Glutamatergic neuron (in vitro differentiated cells): ENCODE measurements at places on chromosomes 7 and 10. TPM values are rescaled to one million over a fixed set of nuclear protein-coding genes. Genes with fewer than 3 reads are reported as not detected.

ATRNL1 gene
- 35.9 TPM for total RNA-seq

GRCh38 chr7:18350678-18351077 lies 144.9 kb upstream of the HDAC9 start:
- no peak for DNase-seq
- peaks cover 4% of the 10 kb centered on the region for H3K4me1 ChIP-seq
- no peaks in the 10 kb centered on the region for H3K27me3 ChIP-seq
- H3K4me3 ChIP-seq: no peak overlapping the region

DNA sequence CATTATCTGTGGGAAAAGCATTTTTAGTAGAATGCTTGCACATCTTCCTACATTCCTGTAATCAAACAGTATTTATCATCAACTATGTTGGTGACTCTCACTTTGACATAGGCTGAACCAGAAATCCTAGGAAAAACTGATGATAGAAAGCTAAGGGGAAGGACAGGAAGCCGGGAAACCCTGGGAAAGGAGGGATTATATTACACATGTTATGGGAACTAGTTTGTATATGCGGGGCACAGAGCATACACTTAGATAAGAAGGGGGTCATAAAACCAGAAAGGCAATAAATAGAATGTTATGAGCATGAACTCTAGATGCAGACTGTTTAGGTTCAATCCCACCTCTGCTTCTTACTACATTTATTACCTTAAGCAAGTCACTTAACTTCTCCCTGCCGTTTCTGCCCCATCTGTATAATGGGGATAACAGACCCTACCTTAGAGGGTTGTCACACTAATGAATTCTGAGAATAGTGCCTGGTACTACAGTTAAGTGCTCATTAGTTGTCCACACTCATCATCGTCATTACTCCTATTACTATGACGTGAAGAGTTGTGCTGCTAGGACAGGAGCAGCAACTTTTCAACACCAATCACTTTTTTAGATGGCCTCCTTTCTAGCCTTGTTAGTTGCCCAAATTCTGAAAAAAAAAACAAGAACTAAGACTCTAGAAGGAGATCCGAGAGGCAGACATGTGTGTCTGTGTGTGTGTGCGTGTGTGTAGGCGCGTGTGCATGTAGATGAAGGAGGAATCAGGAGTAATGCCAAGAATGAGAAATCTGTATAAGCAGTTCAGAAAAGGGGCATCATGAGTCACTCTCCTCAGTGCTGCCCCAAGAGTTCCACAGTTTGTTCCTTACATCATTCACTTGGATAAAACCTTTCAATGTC lies 52.2 kb downstream of the KMT2C start:
- H3K4me1 ChIP-seq: peaks cover 6% of the 10 kb centered on the region
- no peak overlapping the region for H3K27ac ChIP-seq
- no peaks in the 10 kb centered on the region for H3K36me3 ChIP-seq
- no peak for DNase-seq
- no peak overlapping the region for H3K4me3 ChIP-seq

- no peaks in the 10 kb centered on the region for H3K4me1 ChIP-seq
- no peak for DNase-seq
- no peaks in the 10 kb centered on the region for H3K36me3 ChIP-seq
Measured at GRCh38 chr10:130171196-130171595, 35.0 kb downstream of the GLRX3 start.

- peaks cover 1% of the 10 kb centered on the region for H3K4me1 ChIP-seq
- peaks cover 11% of the 10 kb centered on the region for H3K27me3 ChIP-seq
- peaks cover 9% of the 10 kb centered on the region for H3K36me3 ChIP-seq
- DNase-seq: no peak
Measured at GRCh38 chr10:985361-985760, 2.9 kb upstream of the GTPBP4 start.

GRCh38 chr10:77420947-77421523 lies 216.6 kb downstream of the KCNMA1 start:
- H3K4me1 ChIP-seq: no peaks in the 10 kb centered on the region
- no peak for DNase-seq
- H3K36me3 ChIP-seq: peaks cover 3% of the 10 kb centered on the region
- no peak overlapping the region for H3K4me3 ChIP-seq
- no peak overlapping the region for H3K27ac ChIP-seq

GRCh38 chr7:102926783-102927140 lies 14.0 kb downstream of the LRRC17 start:
- no peaks in the 10 kb centered on the region for H3K4me1 ChIP-seq
- no peaks in the 10 kb centered on the region for H3K36me3 ChIP-seq
- DNase-seq: no peak
- no peak overlapping the region for H3K4me3 ChIP-seq
- H3K27me3 ChIP-seq: peaks cover 2% of the 10 kb centered on the region

- peaks cover 11% of the 10 kb centered on the region for H3K4me1 ChIP-seq
- no peak overlapping the region for H3K4me3 ChIP-seq
- H3K36me3 ChIP-seq: no peaks in the 10 kb centered on the region
- no peak overlapping the region for H3K27ac ChIP-seq
- DNase-seq: no peak
Measured at GRCh38 chr7:11175371-11175770, 201.7 kb downstream of the PHF14 start.

TUBB8 gene
- total RNA-seq: 1.1 TPM

DNA sequence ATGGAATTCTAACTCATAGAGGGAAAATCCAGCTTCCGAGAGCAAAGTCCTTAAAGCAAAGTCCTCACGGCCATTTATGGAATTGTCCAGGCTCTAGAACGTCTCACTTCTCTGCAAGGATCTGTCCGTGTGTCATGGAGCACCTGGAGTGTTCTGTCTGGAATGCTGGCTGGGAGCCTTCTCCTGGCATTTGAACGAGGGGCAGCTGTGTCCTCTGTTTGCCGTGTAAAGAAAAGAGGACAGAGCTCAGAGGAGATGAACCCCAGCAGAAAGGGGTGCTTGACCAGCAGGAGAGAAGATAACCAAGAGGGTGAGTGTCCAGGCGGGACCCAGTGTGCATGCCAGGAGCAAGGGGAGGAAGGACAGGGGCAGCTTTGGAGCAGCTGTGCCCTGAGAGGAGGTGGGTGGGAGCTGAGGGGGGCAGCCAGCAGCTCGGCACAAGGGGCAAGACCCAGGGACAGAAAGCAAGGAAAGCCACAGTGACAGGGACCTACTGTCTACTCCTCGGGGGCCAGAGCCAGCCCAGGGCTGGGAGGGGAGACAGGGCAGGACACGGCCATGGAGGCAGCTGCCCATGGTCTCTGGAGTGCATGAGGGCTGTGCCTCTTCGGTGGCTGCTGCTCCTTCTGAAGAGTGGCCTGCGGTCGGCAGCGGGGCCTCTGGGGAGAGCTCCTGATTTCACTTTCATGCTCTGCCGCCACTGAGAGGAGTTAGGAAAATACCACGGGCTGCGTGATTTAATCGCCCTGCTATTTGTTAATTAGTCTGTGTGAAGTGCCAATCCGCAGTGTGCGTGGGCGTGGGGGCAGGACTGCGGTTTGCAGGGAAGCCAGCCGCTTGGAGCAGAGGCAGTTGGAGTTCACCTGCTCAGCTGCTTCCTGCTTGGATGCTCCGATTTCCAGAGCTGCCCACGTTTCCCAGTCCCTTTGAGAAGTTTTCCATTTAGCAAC lies 149.3 kb upstream of the SHH start:
- H3K4me1 ChIP-seq: no peaks in the 10 kb centered on the region
- no peak overlapping the region for H3K4me3 ChIP-seq
- H3K27ac ChIP-seq: peak overlapping the region; percentile 33
- DNase-seq: peak; percentile 40
- peaks cover under 1% of the 10 kb centered on the region for H3K36me3 ChIP-seq
- H3K27me3 ChIP-seq: no peaks in the 10 kb centered on the region

DNA sequence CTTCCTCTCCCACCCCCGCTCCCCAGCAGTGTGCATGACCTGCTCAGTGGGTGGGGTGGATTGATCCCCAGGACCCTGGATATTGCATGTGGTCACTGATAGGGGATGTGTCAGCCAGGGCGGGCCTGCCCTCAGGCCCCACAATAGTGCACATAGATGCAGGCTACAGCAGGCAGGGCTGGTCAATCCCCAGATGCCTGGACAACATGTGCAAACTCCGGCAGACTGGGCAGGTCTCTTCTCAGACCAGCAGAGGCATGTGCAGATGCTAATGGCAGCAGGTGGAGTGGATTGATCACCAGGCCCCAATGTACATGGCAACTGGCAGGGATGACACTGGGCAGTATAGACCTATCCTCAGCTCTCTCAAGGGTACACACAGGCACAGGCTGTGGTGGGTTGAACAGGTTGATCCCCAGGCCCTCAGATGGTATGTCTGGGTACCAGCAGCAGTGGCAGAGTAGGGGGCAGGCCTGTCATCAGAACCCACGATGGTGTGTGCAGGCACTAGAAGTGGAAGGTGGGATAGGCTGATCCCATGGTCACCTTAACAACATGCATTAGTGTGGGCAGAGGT lies 98.6 kb downstream of the LANCL2 start:
- no peak for DNase-seq
- H3K27me3 ChIP-seq: peaks cover 2% of the 10 kb centered on the region
- no peaks in the 10 kb centered on the region for H3K4me1 ChIP-seq
- no peak overlapping the region for H3K27ac ChIP-seq
- H3K4me3 ChIP-seq: no peak overlapping the region

MRC1 gene
- total RNA-seq: 7.9 TPM

DNA sequence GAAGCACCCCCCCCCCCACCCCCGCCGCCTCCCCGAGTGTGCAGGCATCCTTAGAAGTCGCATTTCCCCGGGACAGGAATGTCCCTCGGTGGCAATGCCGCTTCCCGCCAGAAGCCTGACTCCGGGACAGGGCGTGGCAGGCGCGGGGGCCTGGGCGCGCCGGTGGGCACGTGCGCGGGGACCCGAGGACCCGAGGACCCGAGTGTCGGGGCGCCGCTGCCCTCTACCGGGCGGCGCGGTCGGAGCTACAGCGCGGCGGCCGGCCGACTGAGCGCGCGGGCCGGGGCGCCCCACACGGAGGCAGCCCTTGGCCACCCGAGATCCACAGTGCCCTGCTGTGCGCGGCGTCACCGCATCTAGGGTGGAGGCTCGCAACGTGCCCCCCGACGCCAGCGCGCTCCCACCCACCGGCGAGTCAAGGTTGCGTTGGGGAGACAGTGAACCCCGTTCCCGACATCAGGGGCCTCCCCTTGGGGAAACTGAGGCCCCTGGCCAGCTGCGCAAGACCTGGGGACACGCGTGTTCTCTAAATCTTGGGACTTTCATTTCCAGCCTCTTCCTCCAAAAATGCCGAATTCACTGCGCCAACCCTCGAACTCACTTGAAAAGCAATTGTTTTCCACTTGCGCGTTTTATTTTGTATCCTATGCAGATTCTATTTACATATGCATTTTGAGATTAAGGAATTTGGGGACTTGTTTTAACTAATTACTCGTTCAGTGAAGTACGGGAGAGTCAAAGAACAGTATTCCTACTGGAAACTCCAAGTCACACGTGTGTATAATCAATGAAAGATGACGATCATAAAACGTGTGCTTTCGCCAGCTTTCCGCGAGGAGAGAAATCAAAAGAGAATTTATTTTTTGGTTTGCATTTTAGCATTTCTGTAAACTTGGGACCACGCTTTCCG lies 3.1 kb upstream of the CUX1 start:
- no peaks in the 10 kb centered on the region for H3K36me3 ChIP-seq
- peak; percentile 65 for DNase-seq
- peaks cover 9% of the 10 kb centered on the region for H3K4me1 ChIP-seq

DNA sequence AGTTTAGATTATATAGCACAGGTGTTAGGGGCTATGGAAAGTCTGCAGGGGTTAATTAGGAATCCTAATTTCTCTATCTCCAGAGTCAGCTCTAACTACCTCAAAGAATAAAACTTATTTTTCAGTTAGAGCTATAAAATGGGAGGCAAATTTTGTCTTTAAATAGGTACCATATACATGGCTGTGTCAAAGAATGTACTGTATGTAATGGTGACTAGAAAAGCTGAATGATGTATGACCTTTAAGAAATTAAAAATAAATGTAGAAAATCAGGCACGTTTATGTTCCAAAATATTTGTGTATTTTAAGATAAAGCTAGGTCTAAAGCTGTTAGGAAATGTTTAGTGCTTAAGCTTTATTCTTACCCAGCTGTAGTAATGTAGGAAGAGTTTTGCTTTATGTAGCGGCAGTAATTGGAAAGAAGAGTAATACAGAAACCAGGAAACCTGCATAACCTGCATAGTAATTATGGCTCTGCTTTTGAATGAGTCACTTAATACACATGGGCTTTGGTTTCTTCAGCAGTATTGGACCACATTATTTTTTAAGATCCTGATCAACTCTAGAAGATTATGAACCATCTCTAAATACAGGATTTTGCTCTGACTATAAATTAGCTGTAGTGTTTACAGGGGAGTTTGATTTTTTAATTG lies 85.0 kb downstream of the KMT2E start:
- H3K4me3 ChIP-seq: no peak overlapping the region
- DNase-seq: no peak
- H3K27me3 ChIP-seq: no peaks in the 10 kb centered on the region
- no peaks in the 10 kb centered on the region for H3K4me1 ChIP-seq

- H3K27ac ChIP-seq: no peak overlapping the region
- no peak for DNase-seq
- no peak overlapping the region for H3K4me3 ChIP-seq
Measured at GRCh38 chr7:41750661-41751540, 48.0 kb upstream of the INHBA start.
